CD4-positive, alpha-beta T cell treated with Interleukin-17A for 1 hour (primary cell): ENCODE measurements at places on chromosomes 3 and 15.

GRCh38 chr3:127775398-127776109, 46.8 kb downstream of the MGLL start:
- DNase-seq, result no peak

DNA sequence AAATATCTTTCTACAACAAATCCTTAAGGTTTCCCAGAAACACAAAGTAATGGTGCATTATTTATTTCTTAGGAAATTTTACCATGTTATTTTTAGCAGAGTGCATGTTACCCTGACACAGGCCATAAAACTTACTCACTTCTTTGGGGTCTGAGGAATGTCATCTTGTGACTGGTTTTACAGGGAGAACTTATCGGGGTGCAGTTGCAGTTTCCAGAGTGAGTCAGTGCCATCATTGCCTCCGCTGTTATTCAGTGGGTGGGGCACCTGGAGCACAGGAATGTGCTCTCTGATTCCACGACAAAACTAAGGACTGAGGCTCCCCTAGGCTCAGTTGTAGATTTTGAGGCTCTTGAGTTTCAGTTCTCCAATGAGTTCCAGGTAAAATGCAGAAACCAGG, 11.1 kb upstream of the GREM1 start:
- DNase-seq, result no peak

GRCh38 chr15:67059127-67059553, 6.3 kb upstream of the SMAD3 start:
- no peak for DNase-seq

GRCh38 chr3:177835917-177836316, 638.6 kb upstream of the TBL1XR1 start:
- no peak for DNase-seq

GRCh38 chr3:61055447-61055846, 195.8 kb downstream of the FHIT start:
- DNase-seq, result no peak

DNA sequence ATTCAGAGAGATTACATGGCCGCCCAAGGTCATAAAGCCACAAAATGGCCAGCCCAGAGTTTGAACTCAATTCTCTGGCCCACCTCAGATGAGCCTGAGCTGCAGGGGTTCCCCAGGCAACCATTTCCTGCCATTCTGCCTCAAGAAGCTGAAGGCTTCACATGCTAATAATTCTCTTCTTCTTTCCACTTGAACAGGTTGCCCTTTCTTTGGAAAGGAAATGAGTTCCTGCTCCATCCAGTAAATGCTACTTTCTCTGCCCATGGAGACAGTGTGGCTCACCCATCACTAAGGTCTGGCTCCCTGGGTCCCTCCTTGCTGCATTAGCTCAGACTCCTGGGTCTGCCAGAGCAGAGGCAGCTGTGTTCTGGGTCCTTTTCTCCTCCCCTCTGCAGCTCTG, 48.2 kb downstream of the TRIM42 start:
- no peak for DNase-seq

DNA sequence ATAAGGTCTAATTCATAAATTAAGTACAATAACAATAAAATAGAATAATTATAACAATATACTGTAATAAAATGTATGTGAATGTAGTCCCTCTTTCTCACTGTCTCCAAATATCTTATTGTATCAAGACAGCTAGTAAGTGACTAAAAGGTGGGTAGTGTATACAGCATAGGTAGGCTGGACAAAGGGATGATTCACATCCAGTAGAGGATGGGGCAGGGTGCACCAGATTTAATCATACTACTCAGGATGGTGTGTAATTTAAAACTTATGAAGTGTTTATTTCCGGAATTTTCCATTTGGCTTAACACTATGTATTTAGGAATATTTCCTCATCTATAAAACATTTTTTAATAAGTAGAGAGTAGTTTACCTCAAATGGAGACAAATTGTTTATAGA, 876.1 kb upstream of the CADM2 start:
- no peak for DNase-seq

DNA sequence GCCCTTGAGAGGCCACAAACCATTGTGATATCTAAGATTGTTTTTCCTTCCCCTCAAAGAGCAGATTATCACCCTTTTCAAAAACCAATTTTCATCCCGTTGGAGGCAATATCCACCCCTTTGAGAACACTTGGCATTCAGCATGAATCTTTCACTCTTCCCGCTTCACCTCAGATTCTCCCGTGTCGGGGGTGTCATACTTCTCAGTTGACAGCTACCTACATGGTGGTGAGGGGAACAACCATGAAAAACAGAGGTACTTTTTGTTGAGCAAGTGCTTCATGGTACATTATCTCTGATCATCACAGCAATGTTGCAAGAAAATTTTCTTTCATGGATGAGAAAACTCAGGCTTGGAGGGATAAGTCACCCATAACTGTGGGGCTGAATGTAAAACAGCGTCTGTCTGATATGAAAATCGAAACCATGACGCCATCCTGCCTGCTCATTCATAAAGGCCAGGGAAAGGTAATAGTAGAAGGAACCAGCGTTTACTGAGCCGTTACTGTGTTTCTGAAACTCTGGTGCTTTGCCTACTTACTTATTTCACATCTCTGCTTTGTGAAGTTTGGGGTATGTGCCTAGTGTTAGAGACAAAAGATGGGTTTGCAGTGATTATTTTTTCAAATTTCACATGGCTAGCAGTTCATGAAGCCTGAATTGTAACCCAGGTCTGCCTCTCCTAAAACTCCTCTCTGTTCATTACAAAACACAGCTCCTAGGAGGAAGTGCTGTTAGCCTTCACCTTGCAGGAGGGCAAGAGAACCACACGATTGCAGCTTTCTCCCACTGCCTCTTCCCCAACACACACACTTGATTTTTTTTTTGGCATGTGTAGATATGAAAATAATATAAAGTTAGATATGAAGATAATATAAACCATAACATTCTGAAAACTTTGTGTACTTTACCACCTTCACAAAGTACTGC, 35.4 kb downstream of the SV2B start:
- DNase-seq, result no peak

- no peak for DNase-seq
Measured at GRCh38 chr15:64152507-64153387, 1.2 kb downstream of the SNX22 start.

DNA sequence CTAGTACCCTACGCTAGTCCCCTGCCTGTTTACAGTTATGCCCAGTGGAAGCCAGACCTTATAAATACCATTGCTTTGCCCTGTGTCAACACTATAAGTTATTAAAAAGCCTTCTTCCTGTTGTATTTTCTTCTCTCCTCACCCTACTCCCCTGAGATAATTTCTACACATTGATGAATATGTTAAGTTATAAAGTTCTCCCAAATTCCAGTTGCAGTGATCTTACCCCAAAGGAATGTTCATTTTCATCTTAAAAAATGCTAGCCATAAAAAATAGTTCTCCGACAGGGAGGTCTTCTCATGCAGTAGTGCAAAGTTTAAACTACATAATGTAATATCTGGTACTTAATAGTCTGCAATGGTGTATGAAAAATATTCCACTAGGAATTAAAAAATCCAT, 58.6 kb downstream of the MAP2K5 start:
- no peak for DNase-seq

GRCh38 chr3:5258526-5258925, 71.0 kb downstream of the EDEM1 start:
- DNase-seq, result no peak

DNA sequence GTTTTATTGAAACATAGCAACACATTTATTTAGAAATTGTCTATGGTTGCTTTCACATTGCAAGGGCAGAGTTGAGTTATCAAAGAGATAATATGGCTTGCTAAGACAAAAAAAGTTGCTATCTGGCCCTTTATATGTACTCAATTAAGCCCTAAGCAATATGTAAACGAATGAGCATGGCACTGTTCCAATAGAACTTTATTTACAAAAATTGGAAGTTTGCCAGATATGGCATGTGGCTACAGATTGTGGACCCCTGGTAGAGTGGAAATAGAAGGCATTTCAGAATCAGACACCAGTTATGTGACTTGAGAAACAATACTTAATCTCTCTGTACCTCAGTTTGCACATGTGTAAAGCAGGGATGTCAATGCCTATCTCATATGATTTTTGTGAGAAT, 515.6 kb upstream of the SGO1 start:
- no peak for DNase-seq

DNA sequence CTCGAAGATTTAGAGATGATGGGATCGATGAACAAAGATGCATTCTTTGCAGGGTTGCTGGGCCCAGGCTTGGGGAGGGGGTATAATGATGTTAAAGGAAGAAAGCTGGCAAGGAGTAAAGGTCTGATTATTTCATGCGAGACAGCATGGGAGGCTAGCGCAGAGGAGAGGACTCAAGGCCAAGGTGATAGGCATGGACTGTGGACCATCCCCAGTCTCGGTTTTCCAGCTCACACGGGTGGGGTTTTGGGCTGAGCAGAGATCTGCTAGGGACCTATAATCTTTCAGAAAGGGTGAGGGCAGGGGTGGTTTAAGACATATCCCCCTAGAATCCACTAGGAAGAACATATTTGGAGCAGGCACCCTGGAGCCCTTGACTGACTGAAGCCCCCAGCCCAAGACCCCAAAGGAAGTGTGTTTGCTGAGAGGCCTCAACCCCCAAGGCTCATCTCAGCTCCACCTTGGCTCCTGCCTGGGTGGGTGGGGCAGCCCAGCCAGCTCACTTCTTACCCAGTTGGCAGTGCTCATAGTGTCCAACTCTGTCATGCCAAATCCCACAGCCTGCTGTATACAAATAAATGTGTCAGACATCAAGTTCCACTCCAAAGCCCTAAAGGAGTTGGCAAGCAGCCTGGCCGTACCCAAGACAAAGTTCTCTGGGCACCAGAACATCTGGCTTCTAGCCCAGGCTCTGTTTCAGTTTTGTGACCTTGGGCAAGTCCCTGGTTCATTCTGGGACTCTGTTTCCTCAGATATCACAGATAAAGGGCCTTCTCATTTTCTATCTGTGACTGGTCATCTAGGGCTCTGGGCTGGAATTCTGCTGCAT, 17.9 kb downstream of the ACSBG1 start:
- no peak for DNase-seq

- no peak for DNase-seq
Measured at GRCh38 chr3:124627501-124627908, 102.7 kb upstream of the UMPS start.

DNA sequence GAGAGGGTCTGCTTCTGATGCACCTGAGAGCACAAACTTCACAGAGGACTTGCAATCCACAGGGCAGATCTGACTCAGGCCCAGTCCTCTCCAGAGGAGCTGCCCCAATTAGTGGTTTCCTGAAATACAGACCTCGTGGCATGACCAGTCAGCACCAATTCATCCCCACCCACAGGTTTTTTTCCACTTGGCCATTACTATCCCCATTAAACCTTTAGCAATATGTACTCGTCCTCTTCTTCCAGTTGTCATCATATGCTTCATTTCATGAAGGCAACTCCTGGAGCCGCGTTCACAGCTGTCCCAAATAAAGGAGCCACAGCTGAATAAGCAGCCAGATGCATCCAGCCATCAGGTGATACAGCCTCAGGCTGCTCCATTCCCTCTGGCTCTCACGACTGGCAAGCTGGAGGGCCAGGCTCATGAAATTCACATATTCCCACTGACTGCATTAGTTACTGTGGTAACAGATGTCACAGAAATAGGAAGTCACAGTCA, 163.1 kb downstream of the FMN1 start:
- no peak for DNase-seq

- DNase-seq, result no peak
Measured at GRCh38 chr3:9806688-9807589, 3.1 kb upstream of the TTLL3 start.

- DNase-seq, result peak; percentile 29
Measured at GRCh38 chr3:177284383-177284881, 87.2 kb upstream of the TBL1XR1 start.

- DNase-seq, result no peak
Measured at GRCh38 chr3:196821806-196822355, 45.8 kb upstream of the SENP5 start.

GRCh38 chr15:68347392-68347791, 69.8 kb downstream of the FEM1B start:
- DNase-seq, result no peak

GRCh38 chr15:47293466-47294162, 423.7 kb upstream of the SEMA6D start:
- no peak for DNase-seq

DNA sequence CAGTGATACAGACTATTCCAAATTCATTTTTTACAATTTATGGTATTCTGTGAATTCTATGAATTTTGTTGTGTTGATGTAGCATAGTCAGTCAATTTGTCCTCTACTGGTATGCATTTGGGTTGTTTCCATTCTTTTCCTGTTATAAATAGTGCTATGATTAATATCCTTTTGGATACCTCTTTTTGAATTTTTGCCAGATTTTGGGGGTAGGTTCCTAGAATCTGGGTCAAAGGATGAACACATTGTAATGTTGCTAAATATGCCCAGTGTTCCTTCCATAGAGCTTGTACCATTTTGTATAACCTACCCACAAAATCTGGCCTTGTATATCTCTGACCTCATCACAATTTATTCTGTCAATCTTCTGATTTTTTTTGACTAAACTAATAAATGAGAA, 44.4 kb upstream of the C3orf38 start:
- DNase-seq, result no peak

DNA sequence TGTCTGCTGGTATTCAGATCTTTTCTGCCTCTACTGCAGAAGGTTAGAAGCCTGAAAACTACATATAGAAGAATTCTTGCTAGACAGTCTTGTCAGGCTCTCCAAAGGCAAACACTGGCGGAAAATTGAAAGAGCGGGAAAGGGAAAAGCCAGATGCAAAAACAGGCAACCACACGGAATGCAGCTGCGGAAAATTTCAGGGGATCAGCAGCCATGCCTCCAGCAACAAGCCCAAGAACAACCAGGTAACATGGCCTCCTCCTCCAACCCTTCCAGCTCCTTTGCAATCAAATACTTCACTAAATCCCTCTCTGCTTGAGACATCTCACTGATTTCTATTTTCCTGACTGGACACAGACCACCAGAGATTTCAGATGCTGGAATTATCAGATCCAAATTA, 9.6 kb downstream of the UBP1 start:
- no peak for DNase-seq

- no peak for DNase-seq
Measured at GRCh38 chr3:109656225-109656624, 318.9 kb upstream of the DPPA4 start.

- no peak for DNase-seq
Measured at GRCh38 chr3:49410846-49411534, 786 bp downstream of the RHOA start.

DNA sequence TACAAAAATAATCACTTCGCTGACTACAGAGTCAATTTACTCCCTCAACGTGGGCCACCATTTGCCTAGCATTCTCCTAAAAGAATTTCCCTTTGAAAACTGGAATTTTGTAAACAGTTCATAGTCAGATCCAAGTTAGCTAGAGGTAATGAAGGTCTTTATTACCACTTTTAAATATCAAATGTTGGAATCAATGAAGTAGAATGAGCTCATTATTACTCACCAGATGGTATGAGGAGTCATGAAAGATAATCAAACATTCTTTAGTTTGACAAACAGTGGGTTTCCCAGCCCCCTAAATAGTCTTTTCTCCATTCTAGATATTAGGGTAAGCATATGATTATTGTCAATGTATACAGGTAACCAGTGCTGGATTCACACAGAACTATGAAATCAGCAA, 455.7 kb upstream of the THBS1 start:
- DNase-seq, result no peak
